Inflammatory macrophage treated with lipopolysaccharide for 1 hour (primary cell): ENCODE measurements at places on chromosomes 12 and 14.
A peak's percentile ranks its signal among the peaks of the same experiment; 100 is the strongest.

GRCh38 chr12:60535363-60535762 lies 939.5 kb downstream of the SLC16A7 start:
- DNase-seq: no peak

DNA sequence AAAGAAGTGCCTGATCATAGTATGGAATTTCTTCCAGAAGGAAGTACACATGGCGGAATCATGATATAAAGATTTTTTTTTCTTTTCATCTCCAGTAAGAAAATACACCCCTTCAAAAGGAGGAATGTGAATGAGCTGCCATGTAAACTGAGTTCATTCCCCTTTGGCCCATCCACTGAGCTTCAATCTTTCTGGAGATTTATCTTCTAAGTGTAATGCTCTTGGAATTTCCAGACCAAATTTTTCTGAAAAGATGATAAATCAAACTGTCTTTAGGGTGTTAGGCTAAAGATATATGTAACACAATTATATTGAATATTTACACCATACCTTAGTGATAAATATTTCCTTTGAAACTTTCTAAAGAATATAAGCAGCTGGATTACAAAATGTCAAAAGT lies 5.2 kb downstream of the DCN start:
- no peak for DNase-seq

DNA sequence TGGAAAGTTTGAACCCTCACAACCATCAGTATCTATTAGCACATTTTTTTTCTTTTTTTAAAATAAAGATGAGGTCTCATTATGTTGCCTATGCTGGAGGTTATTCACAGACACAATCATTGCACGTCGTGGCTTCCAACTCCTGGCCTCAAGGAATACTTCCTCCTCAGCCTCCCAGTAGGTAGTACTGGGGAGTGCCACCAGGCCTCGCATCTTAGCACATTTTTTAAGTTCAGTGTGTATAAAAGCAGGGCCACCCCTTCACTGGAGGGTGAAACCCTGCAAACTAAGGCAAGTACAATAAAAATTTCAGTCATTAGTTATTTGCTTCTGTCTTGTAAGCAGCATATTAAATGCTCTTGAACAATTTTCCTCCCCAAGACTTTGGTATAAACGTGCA lies 114.2 kb upstream of the SINHCAF start:
- DNase-seq: no peak

DNA sequence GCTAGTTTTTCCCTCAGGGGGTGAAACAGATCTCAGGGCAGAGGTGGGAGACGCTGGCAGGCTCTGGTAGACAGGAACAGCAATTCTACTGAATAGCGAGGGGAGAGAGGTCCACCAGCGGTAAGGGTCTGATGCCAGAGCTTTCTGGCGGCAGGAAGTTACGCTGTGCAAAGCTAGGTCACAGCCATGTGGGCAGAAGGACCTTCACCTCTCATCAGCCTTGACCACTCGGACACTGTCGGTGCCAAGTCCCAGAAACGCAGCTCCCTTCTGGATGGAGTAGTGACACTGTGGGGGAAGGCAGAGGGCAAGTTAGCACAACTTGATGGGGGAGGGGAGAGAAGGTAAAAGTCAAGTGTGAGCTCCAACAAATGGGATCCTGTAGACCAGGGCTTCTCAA lies 10.3 kb upstream of the ZNF740 start:
- DNase-seq: no peak

DNA sequence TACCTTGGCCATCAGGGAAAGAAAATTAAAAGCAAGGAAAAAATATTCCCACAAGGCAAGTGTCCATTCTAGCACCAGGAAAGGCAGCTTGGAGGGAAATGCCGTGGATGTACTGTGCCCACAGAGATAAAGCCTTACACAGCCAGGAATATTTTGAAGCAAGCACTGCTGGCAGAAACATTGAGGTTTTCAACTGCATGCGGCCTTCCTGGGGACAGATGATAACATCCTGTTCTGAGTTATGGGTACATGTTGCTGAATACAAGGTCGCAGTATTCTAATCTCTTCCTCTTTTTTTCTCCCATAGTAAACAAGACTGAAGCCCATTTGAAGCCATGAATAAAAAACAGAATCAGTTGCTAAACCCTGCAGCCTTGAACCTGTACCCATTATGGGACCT lies 197.1 kb downstream of the BTG1 start:
- DNase-seq: no peak

GRCh38 chr12:19938031-19938430 lies 430.3 kb upstream of the PDE3A start:
- no peak for DNase-seq

DNA sequence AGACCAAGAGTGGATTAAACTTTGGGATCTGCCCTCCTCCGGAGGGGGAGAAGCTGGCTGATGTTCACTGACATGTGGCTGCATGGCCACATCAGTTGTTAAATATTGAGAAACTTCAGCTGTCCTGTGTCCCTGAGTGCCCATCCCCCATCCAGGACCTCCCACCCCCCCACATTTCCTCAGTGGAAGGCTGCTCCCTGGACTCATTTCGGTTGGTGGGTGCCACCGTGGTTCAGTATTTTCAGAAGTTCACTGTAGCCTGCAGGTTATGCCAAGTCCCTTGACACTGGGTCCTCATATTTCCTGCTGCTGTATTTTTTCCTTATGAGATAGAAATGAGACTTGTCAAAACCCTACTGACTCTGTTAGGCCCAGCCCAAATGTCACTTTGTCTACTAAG lies 302.4 kb downstream of the CACNA1C start:
- DNase-seq: no peak

GRCh38 chr14:90191585-90191984 lies 64.8 kb upstream of the PSMC1 start:
- no peak for DNase-seq

DNA sequence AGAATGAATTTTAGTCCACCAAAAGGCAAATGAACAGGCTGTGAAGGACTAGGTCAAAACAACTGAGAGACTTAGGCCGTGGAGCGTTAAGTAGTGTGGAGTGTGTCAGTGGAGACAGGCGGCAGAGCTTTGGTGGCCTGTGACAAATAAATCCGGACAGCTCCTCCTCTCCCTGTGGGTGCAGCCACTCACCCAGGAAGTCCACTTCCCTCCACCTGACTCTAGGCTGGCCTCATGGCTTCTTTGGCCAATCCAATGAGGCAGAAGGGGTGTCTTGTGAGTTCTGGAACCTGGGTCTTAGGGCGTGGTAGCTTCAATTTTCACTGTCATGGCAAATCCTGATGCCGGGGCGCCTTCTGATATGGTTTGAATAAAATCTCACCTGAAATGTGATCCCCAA lies 180.9 kb upstream of the C14orf180 start:
- no peak for DNase-seq

DNA sequence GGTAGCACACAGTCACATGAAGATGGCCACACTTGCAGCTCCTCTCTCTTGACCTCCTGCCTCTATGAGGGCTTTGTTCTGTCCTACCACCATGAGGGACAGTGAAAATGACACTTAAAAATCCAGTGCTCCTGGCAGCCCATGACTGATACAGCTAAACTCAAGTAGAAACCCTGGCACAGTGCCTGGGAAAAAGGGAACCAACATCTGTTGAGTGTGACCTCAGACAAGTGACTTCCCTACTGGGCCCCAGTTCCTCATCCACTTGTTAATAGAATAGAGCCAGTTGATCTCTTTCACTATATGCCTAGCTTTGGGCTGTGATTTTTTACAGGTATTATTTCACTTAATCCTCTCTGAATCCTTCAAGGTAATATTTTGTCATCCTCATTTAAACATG lies 4.8 kb downstream of the GUCY2C start:
- peak; percentile 94 for DNase-seq

- DNase-seq: peak; percentile 46
Observed at GRCh38 chr14:61696753-61697318, 1.5 kb downstream of the HIF1A start.

GRCh38 chr14:52277552-52277951 lies 10.1 kb downstream of the PTGDR start:
- no peak for DNase-seq

DNA sequence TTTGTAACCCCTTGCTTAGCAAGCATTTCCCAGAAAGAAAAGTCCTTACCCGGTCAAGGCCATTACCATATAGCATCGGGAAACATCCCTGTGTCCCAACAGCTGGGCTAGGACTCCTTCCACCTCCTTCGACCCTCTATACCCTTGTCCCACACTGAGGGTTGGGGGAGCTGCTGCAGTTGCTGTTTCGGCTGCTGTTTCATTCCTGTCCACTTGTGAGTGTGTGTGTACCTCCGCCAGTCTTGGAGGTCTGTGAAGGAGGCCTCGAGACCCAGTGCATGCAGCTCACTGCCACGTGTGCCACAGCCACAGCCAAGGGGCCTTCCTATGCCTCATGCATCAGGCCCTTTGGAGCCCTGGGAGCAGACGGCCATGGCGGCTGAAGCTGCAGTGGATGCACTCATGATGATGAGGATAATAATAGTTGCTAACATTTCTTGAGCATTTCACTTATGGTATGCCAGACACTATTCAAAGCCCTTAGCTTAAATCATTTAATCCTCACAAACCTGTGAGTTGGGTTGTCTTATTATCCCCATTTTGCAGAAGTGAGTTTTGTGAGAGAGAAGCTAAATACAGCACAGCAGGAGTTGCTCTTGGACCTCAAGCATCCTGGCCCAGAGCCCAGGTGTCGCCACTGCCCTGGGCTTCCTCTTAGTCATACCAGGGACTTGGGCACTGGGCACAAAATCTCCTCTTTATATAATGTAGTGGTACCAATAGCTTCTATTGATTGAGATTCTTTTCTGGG lies 156.5 kb downstream of the PRKCH start:
- no peak for DNase-seq

- DNase-seq: no peak
Observed at GRCh38 chr14:72492196-72492595, 401.7 kb downstream of the DPF3 start.

- DNase-seq: no peak
Observed at GRCh38 chr12:128047266-128048060, 219.5 kb upstream of the TMEM132C start.

GRCh38 chr14:54087376-54087775 lies 130.8 kb upstream of the BMP4 start:
- no peak for DNase-seq

DNA sequence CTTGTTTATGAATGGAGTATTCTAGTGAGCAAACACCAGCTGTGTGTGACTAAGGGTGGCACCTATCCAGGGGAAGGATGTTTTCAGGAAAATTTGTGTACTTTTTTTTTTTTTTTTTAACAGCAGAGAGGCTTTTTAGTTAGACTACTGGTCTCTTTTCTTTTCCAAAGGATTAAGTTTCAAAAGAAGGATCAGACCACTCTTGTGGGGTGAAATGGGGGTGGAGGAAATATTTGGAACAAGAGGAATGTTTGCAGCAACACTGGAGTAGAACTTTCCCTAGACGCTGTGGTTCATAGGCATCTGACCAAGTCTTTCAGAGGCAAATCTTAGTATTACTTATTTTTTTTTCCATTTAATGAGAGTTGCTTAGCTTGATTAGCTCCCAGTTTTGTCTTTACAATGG lies 21.1 kb downstream of the NUBPL start:
- no peak for DNase-seq

- peak; percentile 44 for DNase-seq
Observed at GRCh38 chr12:66242311-66242710, 53.3 kb downstream of the IRAK3 start.

GRCh38 chr14:68366656-68367055 lies 426.2 kb downstream of the ZFP36L1 start:
- DNase-seq: no peak

GRCh38 chr14:59161561-59162175 lies 26.8 kb upstream of the DAAM1 start:
- peak; percentile 47 for DNase-seq

- peak; percentile 70 for DNase-seq
Observed at GRCh38 chr12:153080-153746, 60.7 kb downstream of the SLC6A12 start.

DNA sequence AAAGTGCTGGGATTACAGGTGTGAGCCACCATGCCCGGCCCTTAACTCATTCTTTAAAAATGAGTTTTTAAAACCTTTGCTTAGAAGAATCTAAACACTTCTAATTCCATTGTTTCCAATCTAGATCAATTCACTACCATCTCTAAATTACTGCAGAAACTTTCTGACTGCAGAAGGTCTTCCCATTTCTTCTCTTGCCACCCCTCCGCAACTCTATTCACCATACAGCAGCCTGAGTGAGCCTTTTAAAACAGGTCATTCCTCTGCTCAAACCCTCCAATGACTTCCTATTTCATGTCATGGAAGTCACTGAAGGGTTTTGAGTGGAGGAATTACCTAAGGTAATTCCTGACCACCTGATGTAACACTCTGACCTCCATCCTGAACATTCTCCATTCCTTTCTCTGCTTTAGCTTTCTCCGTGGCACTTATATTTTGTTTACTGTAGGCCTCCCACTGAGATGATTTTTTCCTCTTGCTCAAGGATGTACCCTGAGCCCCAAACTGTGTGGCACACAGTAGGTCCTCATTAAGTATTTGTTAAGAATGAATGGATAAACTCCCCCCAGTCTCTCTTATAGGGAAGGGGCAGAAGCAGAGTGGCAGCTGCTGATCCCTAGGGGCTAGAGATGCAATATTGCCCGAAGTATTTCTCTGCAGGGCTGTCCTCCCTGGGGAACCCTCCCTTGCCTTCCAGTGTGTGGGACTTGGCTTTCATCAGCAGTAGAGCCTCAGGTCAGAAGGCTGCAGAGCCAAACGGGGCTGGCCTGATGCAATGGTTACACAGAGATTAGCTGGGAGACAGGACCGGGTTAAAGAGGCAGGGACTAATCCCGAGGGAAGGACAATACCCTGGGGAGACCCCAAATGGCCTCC lies 1.2 kb downstream of the DDIT3 start:
- DNase-seq: peak; percentile 49

DNA sequence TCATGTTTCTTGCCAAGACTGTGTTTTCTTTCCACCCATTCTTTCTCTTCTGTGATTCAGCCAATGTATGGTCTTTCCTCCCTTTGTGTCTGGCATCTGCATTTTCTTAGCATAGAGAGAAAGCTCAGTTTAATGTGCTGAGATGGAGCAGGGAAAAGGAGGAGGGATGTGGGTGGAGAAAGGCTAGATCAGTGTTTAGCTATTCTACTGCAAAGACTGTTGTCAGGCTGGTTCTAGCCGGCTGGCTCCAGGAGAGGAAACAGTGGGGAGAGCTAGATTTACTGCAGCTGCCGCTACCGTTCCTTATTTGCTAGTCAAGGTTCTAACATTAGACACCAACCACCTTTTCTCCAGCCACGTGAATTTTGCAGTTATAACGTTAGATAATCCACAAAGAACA lies 5.2 kb upstream of the RIMKLB start:
- DNase-seq: no peak

GRCh38 chr14:102779084-102779462 lies 1.8 kb downstream of the TRAF3 start:
- no peak for DNase-seq
